ENCODE measurements at places on chromosomes 16 and 17. TPM values are rescaled to one million over a fixed set of nuclear protein-coding genes. Genes with fewer than 3 reads are reported as not detected.
A peak's percentile ranks its signal among the peaks of the same experiment; 100 is the strongest.

The TEDC2 gene
- 34.8 TPM for total RNA-seq

DNA sequence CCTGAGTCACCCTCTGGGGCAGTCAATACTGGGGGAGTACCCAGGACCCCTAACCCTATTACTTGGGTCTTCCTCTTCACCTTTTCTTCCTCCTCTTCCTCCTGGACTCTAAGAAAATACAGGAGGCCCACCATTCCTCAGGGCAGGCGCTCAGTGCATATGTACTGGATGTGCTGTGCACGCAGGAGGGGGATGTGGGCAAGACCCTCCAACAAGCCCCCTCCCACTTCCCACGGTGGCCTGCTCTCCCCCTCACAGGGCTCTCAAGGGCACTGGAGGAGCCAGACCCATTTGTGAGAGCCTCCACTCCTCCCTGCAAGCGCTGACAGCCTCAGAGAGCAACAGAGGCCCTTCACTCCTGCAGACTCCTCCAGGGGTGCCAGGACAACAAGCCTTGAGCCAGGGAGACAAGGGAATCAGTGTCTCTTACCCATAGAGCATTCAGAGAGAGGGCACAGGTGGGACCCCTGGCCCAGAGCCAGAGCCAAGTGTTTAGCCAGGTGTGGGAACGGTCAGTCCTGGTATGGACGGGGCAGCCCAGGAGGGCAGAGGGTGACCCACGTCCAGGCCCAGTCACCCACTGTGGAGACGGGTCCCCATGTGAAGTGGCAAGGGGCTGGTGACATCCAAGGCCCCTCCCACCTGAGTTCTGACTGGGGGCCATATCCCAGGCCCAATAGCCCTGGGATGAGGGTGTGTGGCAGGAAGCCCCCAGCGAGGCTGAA lies 27.3 kb upstream of the KSR1 start:
- DNase-seq = no peak

The CD300H gene
- total RNA-seq = not detected

The FOXF1 gene
- total RNA-seq = 3.5 TPM

DNA sequence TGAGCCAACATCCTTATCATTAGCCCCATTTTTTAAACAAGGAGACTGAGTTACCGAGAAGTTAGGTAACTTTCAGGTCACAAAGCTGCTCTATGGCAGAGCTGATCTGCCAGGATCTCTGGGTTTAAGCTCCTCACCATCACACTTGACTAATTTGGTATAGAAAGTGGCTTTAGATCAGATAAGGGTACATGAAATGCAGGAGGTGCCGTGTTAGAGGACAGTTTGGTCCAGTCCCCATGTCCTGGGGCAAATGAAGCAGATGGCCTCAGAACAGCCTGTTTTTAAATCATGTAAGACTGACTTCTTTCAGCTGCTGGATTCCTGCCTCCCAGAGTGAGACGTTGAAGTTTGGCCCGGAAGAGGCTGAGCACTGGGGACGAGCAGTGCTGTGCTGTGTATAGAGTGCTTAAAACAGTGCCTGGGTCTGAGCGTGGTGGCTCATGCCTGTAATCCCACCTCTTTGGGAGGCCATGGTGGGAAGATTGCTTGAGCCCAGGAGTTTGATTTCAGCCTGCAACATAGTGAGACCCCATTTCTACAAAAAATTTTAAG lies 187.0 kb upstream of the CACNG3 start:
- DNase-seq = no peak

DNA sequence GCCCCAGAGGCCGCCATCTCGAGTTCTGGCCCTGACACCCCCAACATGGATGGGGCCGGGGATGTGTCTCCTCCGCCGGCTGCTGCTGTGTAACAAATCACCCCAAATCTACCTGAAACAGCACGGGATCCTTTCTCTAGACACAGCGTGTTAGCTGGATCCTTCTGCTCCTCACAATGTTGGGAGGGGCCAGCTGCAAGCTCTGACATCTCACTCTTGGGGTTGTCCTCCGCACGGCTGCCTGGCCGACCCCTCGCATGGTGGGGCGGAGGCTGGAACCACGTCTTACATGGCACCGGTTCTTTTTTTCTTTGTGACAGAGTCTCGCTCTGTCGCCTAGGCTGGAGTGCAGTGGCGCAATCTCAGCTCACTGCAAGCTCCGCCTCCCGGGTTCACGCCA lies 11.6 kb upstream of the DEF8 start:
- no peak for DNase-seq

- peak; percentile 80 for DNase-seq
Observed at GRCh38 chr17:48505788-48506187, 25.0 kb downstream of the HOXB1 start.
